ENCODE measurements at places on chromosomes 11 and 22.

DNA sequence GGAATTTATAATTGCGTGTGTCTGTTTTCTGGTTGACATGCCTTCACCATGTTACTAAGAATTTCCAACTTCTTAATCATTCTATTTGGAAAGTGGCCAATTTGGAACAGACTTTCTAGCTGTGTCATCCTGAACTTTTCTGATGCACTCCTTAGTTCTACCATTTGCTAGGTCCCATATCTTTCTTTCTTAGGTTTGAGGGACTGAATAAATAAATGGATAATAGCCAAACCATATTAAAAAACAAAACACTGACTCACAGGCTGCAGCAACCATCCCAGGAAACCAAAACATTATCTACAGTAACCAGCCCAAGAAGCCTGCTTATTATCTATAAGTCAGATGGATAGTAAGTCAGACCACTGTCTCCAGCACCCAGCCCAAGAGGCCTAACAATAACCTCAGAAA, 57.5 kb upstream of the PLET1 start:
- H3K4me3 ChIP-seq: no peak overlapping the region
- peak overlapping the region; percentile 76 for H3K27ac ChIP-seq
- no peaks in the 10 kb centered on the region for H3K27me3 ChIP-seq
- peak; percentile 90 for DNase-seq
- peaks cover 6% of the 10 kb centered on the region for H3K36me3 ChIP-seq

GRCh38 chr11:17401841-17402240, 13.4 kb upstream of the KCNJ11 start:
- DNase-seq: no peak
- H3K4me1 ChIP-seq: no peaks in the 10 kb centered on the region
- H3K4me3 ChIP-seq: no peak overlapping the region
- H3K36me3 ChIP-seq: no peaks in the 10 kb centered on the region
- peaks cover 18% of the 10 kb centered on the region for H3K27me3 ChIP-seq

- H3K36me3 ChIP-seq: peaks cover 20% of the 10 kb centered on the region
- no peak overlapping the region for H3K4me3 ChIP-seq
- H3K27me3 ChIP-seq: no peaks in the 10 kb centered on the region
- no peak overlapping the region for H3K27ac ChIP-seq
Observed at GRCh38 chr11:897253-898142, 13.1 kb downstream of the CHID1 start.

DNA sequence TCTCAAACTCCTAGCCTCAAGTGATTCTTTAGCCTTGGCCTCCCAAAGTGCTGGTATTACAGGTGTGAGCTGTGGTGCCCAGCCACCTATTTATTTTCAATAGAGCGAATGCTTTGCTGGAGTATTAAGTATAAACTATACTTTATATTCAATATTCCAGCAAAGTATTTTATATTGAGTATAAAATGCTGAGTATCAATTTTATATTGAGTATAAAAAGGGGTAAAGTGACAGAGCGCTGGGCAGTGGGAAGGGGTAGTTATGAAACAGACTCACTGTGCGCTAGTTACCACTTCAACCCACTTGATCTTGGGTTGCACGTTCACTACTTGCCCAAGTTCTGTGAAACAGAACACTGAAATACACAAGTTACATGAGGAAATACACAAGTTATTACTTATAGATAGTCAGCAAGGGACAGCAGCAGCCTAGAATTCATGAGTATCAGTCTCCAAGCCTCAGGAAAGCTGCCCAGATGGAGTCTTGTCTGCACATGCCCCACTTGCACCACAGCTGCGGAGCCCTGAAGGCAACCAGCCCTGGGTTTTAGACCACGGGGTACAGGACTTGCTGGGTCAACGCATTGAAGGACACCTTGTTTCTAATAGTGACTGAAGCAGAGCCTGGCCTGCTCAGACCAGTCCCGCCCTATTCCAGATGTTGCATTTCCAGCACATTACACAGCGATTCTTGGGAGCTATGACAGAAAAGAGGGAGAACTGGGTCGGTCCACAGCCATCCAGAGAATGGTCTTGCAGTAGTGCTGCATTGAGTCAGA, 51.6 kb upstream of the SYT13 start:
- no peak overlapping the region for H3K27ac ChIP-seq
- no peaks in the 10 kb centered on the region for H3K36me3 ChIP-seq
- peak; percentile 16 for DNase-seq
- H3K4me3 ChIP-seq: no peak overlapping the region

GRCh38 chr11:65655570-65656332, 7.0 kb downstream of the RELA start:
- H3K4me1 ChIP-seq: peaks cover 36% of the 10 kb centered on the region
- H3K27me3 ChIP-seq: no peaks in the 10 kb centered on the region
- no peak overlapping the region for H3K27ac ChIP-seq
- H3K36me3 ChIP-seq: peaks cover 70% of the 10 kb centered on the region
- no peak overlapping the region for H3K4me3 ChIP-seq

- H3K27me3 ChIP-seq: no peaks in the 10 kb centered on the region
- no peaks in the 10 kb centered on the region for H3K36me3 ChIP-seq
- no peaks in the 10 kb centered on the region for H3K4me1 ChIP-seq
- DNase-seq: no peak
- H3K4me3 ChIP-seq: no peak overlapping the region
Observed at GRCh38 chr11:32388871-32389770, 46.2 kb downstream of the WT1 start.

DNA sequence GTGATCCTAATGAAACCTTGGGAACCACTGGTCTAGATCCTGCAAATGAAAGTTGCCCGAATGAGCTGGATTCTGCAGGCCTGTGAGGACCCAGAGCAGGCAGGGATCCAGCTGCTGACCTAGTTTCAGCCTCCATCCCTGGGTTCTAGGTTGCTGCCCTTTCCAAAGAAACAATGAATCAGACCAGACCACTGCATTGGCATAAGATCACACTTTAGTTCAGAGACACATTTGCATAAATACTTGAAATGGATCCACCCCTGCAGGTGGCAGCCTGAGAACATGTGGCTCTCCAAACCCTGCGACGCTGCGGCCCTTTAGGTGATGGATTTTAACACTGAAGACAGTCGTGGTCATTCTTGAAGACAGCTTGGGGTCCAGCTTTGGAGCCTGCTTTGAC, 23.7 kb downstream of the ADAMTS8 start:
- no peak overlapping the region for H3K4me3 ChIP-seq
- peaks cover 11% of the 10 kb centered on the region for H3K27me3 ChIP-seq

DNA sequence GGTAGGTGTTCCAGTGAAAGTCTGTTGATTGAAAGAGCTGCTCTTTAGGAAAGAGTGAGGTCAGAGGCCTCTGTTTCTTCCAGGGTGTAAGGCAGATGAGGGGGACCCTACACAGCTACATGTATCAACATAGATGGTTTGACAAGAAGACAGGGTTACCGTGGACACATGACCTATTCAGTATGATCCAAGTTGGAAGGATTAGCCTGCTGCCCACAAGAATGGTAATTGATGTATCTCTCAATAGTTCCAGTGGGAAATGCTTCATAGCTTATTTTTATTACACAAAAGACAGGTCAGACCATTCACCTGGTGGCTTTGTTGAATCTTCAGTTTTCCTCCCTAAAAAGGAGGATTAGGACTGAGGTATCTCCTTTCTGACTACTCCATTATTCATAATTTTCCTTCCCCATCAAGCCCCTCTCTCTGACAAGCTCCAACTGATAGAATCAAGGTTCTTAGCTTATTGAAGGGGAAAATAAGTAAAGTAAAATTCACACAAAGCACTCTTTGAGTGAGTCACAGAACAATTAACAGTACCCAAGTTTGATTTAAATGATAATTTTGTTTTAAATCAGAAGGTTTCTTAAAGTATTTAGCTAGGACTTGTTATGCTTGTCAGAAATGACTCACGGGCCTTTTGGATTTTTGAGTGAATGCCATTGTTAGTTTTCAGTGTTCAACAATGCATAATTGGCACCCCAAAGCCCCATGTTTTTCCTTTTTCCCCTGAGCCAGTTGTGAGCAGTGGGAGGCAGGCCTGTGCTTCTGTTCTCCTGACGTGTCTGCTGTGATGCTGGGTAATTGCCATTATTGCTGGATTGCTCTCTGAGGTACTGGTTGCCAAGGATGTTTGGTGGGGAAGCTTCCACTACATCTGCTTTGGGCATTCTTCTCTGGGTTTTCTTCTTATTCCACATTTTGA, 373.2 kb downstream of the DDX10 start:
- no peak overlapping the region for H3K4me3 ChIP-seq
- H3K36me3 ChIP-seq: no peaks in the 10 kb centered on the region
- H3K4me1 ChIP-seq: peaks cover 23% of the 10 kb centered on the region
- peak; percentile 49 for DNase-seq
- no peaks in the 10 kb centered on the region for H3K27me3 ChIP-seq

DNA sequence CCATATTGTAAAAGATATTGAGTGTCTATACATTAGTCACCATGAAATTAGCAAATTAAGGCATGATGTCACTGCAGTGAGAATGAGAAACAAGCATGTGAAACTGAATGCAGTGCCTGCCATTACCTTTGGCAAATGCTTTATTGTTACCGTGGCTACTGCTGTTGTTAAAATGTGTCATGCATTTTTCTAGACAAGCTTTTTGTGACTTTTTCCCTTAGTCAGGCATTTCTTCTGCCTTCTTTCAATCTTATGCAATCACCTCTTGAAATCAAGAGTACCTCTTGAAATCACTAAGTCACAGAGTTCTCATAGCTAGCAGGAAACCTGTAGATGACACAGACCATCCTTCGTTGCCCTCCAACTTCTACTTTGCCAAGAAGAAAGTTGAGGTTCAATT, 461.7 kb upstream of the TENM4 start:
- peak; percentile 62 for DNase-seq
- H3K27me3 ChIP-seq: no peaks in the 10 kb centered on the region
- no peak overlapping the region for H3K27ac ChIP-seq
- peaks cover 17% of the 10 kb centered on the region for H3K4me1 ChIP-seq
- H3K36me3 ChIP-seq: no peaks in the 10 kb centered on the region

GRCh38 chr11:11403763-11404725, 51.0 kb upstream of the CSNK2A3 start:
- H3K4me3 ChIP-seq: no peak overlapping the region
- H3K27ac ChIP-seq: no peak overlapping the region
- H3K36me3 ChIP-seq: peaks cover 6% of the 10 kb centered on the region
- DNase-seq: no peak

GRCh38 chr11:109733245-109733644, 311.3 kb downstream of the C11orf87 start:
- H3K4me3 ChIP-seq: no peak overlapping the region
- H3K36me3 ChIP-seq: no peaks in the 10 kb centered on the region
- peak; percentile 13 for DNase-seq
- no peaks in the 10 kb centered on the region for H3K27me3 ChIP-seq
- H3K4me1 ChIP-seq: peaks cover 6% of the 10 kb centered on the region

DNA sequence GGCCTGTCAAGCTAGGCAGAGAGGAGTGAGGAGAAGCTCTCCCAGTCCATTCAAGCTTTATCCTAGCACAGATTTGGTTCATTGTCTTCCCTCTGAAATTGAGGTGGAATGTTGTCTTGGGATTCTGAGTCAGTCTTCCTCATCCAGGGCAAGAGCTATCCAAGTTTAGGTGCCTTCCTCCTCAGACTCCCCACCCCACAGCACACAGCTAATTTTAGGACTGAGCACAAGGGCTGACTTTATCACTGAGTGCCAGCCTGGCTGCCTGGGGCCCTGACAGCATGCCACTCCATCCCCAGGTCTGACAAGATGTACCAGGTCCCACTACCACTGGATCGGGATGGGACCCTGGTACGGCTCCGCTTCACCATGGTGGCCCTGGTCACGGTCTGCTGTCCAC, 2.6 kb downstream of the PGAP2 start:
- no peaks in the 10 kb centered on the region for H3K27me3 ChIP-seq
- no peaks in the 10 kb centered on the region for H3K36me3 ChIP-seq
- no peak overlapping the region for H3K4me3 ChIP-seq

- H3K4me1 ChIP-seq: peaks cover 18% of the 10 kb centered on the region
- H3K4me3 ChIP-seq: no peak overlapping the region
- no peak overlapping the region for H3K27ac ChIP-seq
- DNase-seq: peak; percentile 88
Observed at GRCh38 chr22:27139935-27140511, 482.6 kb downstream of the MIAT start.

DNA sequence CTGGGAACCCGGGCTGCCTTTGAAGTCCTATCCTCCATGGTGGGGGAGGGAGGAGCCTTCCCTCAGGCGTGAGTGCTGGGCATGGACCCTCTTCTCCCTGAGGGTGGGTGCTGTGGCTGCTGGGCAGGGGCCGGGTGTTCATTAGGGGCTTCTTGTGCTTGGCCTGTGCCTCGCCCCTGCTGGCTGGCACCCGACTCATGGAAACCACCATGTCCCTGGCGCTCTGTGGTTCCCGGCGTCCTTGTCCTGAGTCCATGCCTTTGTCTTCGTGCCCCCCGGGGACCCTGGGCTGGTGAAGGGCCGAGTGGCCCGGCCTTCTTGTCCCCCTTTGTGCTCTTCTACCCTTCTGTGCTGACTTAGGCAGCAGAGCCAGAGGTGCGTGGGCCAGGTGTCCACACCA, 23.2 kb downstream of the TPCN2 start:
- H3K36me3 ChIP-seq: peaks cover 20% of the 10 kb centered on the region
- H3K4me3 ChIP-seq: no peak overlapping the region
- H3K4me1 ChIP-seq: peaks cover 24% of the 10 kb centered on the region
- no peak overlapping the region for H3K27ac ChIP-seq

DNA sequence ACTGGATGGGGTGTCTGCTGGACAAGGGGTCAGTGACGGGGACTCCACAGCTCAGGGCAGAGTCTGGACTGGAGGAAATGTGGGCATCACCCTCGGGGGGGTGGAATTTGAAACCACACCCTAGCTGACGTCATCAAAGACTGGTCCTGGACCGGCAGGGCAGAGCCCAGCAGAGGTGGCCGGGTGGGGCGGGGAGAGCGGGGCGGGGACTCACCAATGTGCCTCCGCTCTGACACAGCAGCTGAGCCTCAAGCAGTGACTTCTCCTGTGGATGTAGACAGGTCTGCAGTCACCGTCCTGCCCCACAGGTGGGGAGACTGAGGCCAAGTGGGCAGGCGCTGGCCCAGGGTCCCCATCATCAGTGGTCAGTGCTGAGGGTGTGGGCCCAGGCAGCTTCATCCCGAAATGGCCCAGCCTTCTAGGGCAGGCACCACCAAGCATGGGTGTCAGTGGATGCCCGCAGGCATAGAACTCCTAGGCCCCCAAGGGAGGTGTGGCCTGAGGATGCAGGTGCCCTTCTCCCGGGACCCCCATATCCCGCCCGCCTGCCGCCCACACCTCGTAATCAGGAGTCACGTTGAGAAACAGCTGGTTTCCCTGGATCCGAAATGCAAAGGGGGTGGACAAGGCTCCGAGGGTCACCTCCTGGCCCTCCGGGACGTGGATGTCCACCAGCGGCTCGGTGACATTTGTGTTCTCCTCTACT, 603 bp downstream of the CDHR5 start:
- DNase-seq: peak; percentile 55
- H3K4me3 ChIP-seq: no peak overlapping the region
- H3K27ac ChIP-seq: no peak overlapping the region
- H3K27me3 ChIP-seq: no peaks in the 10 kb centered on the region
- peaks cover 19% of the 10 kb centered on the region for H3K36me3 ChIP-seq
- no peaks in the 10 kb centered on the region for H3K4me1 ChIP-seq

DNA sequence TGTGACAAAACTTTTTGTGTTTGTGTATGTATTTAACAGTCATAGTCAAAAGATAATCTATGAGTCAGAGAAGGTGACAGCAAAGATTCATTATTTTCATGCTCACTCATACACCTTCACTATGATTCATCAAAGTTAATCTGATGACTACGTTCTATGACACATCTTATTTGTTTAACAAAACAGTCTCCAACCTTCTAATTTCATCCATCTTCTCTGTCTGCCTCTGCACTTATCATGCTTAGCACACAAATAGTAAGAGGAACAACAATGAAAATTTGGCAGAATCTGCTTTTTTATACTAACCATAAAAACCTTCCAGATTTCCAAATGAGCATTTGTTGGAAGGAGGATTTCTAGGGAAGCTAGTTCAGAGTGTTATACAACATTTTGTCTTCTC, 568.9 kb downstream of the LUZP2 start:
- H3K27ac ChIP-seq: no peak overlapping the region
- H3K4me3 ChIP-seq: no peak overlapping the region
- peak; percentile 58 for DNase-seq
- H3K36me3 ChIP-seq: no peaks in the 10 kb centered on the region
- H3K27me3 ChIP-seq: no peaks in the 10 kb centered on the region

Data from MCF 10A (cell line).